Umbilical cord (tissue), 2 donors: ENCODE measurements at places on chromosomes 12 and 14.

GRCh38 chr12:19338405-19338804 is 100.9 kb upstream of the AEBP2 start:
- DNase-seq, result no peak

DNA sequence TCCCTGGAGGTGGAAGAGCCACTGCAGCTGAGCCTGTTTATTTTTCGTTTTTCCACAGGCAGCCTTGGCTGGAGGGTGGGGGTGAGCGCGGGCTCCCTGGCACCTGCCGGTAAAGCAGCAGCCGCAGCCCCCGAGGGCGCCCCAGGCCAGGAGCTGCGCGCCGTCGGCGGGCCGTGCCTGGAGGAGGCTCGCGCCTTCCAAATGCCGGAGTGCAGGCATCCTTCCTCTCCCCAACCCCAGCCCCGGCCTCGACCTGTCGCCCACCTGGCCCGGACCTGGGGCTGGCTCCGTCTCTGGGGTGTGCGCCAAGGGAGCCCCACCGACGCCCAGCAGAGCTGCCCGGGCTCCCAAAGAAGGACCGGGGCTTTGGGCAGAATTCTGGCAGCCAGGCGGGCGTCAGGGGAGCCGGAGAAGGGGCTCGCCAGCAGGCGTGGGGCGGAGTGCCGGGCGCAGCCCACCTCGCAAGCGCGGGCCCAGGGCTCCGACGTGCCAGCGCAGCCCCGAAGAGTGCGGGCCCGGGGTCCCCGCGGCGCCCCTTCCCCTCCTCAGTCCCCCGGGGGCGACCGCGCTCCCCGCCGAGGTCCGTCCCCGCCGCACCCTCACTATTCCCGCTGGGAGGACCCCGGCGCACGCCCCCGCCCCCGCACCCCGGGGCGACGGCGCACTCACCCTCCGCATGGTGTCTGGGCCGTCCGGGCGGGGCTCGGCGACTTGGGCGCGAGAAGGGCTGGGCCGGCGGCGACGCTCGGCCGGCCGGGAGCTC is 130.3 kb downstream of the NDUFA12 start:
- DNase-seq, result no peak

DNA sequence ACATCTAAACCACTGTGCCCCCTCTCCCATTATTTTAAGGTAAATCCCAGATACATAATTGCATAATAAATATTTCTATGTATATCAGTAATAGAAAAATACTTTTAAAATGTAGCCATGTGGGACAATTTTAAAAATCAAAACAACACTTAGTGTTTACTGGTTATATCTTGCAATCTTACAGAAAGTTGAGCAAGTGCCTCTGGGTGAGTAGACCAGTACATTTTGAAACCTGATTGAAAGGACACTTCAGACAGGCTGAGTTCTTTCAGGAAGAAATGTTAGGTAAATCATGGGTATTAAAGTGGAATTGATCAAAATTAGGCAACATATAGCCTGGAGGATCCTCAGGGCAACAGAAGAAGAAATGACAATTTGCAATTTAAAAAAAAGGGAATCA is 7.2 kb downstream of the SLC38A4 start:
- no peak for DNase-seq

GRCh38 chr14:75042035-75042434 is 9.2 kb downstream of the MLH3 start:
- DNase-seq, result no peak
